Renal cortical epithelial cell (primary cell): ENCODE measurements at places on chromosomes 2 and 18.

DNA sequence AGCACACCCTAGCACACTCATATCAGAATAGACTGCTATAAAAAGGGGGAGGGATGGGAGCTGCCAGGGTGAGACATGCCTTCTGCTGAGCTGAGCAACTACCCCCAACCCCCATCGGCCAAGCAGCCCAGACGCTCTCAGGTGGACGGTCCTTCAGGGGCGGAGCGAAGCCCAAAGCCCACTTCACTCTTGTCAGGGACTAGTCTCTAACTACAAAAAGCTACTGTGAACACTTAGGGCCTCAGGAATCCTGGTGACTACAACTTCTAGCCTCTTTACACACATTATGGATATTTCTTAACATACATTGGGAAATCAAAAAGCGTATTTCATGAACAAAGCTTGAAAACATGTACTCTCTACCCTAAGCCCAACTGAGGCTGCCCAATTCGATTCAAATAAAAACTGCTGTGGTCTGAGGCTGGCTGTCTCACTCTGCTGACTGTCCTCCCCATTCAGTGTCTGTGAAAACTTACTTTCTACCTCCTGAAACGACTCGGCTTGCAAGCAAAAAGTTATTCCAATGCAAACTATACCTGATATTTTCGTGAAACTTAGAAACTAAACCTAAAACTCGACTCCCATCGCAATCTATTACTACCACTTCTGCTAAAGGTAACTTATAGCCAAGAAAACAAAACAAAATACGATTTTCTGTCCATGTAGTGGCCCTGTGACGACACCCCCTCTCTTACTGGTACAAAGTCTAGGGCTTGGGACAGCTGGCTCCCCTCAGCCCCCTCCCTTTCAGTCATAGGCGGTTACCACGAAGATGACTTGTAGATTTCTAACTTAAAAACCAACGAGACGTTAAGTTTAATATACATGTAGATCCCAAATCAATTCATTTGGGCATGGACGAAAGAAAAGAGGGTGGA is 1.2 kb downstream of the SERTAD2 start:
- no peak for DNase-seq

- no peak for DNase-seq
Observed at GRCh38 chr2:240687741-240688552, 3.7 kb upstream of the AQP12A start.

DNA sequence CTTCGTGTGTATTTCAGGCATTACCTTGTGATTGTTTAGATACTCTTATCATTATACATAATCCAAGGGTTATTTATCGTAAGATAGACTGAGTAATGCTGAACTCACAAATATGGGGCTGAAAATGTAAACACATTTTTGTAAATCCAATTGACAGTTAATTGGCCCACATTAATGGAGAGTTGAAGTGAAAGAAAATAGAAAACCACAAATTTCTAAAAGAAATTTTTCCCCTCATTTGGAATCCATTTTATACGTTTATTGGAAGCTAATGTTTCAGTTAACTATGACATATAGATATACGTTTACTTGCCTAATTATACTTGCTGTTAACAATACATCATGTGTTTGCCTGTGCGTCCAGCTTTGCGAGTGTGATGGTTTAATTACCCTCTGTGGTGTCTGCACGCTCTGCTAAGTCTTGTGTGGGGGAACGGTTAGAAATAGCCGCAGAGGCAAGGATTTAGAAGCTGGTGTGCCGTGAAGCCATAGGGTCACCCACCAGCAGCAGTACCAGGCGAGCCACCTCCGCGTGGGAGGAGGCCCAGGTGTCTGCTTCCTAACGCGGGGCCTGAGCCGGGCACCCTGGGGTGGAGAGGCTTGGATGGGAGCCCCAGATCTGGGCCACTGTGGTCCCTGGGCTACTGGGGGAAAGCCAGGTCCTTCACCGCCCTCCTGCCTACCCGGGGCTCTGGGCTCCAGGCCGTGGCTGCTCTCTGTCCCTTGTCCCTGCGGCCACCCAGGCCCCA is 38.0 kb downstream of the TSHZ1 start:
- peak; percentile 23 for DNase-seq

- no peak for DNase-seq
Observed at GRCh38 chr2:24682304-24682703, 110.9 kb downstream of the PTRHD1 start.

DNA sequence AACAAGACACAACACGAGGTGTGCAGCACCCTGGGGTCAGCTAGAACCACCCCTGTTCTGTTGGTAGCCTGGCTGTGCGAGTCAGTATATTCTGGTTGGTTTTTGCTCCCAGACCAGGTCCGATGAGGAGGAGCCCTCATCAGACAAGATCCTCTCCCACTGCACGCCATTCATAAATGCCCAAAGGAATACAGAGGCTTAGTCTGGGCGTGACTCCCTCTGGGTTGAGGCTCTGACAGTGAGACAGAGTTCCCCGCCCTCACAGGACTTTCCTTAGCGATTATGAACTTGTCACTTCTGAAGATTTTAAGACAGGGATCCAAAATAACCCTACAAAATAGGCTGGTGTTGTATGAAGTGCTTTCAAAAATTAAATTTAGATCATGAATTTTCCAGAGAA is 85.5 kb upstream of the MC2R start:
- no peak for DNase-seq
